NCI-H2081 treated with DMSO at 0.1 percent for 48 hours (cell line): ENCODE measurements at places on chromosomes 1 and 21.

DNA sequence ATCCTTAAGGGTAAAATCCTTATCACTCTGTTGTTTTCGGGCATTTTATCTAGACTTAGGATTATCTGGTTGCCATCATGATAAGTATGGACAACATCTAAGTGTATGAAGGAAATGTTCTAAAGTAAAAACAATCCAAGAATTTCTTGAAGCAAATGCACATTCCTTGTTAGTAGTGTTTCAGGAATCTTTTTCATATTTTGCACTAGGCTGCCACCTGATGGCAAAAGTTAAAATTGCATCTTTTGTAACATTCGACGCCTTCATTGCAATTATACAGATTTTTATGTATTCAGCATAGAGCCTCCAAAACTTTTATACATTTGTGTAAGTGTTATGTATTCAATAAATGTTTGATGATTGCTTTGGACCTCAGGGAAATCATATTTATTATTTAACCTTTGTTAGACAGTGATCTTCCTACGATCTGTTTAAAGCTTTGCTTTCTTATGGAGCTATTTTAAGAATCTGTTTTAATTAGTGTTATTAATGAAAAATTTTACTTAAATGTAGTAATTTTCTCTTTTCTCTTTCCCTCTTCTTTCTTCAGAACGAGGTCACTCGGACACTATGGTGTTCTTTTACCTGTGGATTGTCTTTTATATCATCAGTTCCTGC is 49.4 kb upstream of the KIAA1614 start:
- peak; percentile 4 for DNase-seq

GRCh38 chr1:95207223-95207935 is 26.6 kb upstream of the RWDD3 start:
- no peak for DNase-seq

GRCh38 chr1:175646439-175647209 is 96.8 kb downstream of the TNR start:
- no peak for DNase-seq

DNA sequence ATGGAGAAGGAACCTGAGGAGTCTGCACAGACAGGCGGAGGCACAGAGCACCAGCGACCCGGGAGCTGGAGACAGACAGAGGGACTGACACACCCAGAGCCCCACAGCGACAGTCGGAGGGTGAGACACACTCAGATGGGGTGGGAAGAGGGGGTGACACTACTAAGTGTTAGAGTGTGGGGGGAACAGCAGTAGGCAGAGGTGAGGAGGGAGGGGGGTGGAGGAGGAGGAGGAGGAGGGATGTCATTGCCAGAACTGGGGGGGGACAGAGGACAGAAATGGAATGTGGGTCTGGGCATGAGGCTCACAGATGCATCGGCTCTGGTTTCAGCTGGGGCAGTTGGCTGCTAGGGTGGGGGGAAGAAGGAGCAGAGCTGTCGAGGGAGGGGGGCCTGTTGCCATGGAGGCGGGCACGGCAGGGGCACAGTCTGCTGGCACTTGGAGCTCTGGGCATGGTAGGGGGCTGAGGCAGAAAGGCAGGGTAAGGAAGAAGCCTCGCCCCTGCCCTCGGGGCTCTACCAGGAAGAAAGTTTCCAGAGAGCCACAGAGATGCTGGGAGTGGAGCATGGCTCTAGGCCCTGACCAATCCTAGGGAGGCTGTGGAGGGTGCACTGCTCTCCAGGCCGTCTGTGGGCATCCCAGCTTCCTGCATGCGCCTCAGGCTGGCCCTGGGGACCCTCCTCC is 37.3 kb downstream of the AHDC1 start:
- DNase-seq = no peak

GRCh38 chr1:29583727-29584126 is 347.4 kb downstream of the PTPRU start:
- no peak for DNase-seq

GRCh38 chr21:31987696-31988095 is 114.9 kb downstream of the HUNK start:
- DNase-seq = no peak

GRCh38 chr1:177223359-177223758 is 52.6 kb downstream of the BRINP2 start:
- no peak for DNase-seq

GRCh38 chr21:43835050-43835449 is 30.0 kb upstream of the AGPAT3 start:
- DNase-seq = no peak

GRCh38 chr1:114927401-114927800 is 72.7 kb downstream of the SYCP1 start:
- DNase-seq = no peak

DNA sequence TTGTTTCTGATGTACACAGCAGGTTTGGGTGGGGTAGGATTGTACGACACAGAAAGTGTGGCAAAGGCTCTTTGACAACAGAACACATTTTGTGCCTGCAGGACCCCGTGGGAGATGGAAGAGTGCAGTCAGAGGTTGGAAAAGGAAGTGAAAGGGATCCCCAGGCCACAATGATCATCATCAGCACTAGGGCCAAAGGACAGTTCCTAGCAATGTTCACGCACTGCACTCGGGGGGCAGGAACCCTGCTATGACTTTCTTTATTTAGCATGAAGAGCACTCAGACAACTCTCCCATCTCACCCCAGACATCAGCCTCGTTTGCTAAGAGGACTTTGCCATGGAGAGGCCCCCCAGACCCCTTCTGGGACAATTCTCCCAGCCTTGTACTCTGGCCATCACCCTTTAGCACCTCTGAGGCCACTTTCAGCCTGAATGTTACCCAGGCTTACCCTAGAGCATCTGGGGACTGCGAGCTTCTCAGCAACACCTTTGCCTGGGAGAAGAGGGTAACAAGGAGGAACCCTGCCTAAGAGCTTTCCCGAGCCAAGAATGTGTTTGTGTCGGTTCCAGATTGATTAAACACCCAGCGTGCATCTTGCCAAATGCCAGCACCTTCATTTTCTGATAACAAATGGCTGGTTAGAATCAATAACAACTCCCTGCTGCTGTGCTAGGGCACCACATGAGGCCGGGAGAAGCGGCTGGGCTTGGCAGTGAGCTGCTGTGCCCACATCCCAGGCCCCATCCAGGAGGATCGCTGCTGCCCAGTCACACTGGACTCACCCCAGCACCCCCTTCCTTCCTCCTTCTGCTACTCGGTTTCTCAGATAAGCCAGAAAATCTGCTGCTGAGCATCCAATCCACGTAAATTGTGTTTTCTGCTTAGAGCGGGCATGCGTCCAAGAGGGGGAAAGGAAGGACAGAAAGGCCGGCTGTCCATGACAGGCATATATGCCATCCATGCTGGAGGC is 633.1 kb downstream of the AJAP1 start:
- DNase-seq = no peak

GRCh38 chr1:231684356-231685244 is 58.0 kb downstream of the DISC1 start:
- DNase-seq = peak; percentile 99

DNA sequence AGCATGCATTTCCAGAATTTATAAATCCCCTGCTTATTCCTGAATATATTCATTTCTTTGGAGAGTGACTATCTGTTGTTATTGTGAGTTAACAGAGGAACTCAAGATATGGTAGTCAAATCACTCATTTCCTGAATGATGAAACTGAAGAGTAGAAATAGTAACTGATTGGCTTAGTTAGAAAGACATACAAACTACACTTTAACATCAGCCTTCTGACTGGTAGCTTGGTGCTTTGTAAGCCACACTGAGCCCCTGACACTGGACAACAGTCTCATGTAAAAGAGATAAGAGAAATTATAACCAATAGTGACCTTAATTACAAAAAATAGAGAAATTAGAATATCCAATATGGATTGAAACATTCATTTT is 4.8 kb downstream of the GBP7 start:
- no peak for DNase-seq

DNA sequence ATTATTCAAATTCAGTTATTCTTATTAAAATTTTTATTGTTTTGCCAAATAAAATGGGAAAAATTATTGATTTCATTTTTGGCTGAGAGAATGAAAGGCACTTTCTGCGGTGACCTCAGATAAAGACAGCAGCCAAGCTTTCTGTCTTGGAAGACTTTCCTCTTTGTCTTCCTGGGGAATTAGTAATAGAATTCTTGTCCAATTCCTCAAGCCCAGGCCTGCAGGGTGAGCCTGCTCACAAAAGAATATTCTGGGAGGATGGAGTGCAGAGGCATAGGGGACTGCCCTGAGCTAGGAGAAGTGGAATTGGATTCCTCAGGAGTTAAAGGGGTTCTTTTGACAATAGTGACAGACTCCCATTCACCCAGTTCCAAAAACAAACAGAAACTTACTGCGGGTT is 614.5 kb upstream of the ADGRL2 start:
- DNase-seq = no peak

DNA sequence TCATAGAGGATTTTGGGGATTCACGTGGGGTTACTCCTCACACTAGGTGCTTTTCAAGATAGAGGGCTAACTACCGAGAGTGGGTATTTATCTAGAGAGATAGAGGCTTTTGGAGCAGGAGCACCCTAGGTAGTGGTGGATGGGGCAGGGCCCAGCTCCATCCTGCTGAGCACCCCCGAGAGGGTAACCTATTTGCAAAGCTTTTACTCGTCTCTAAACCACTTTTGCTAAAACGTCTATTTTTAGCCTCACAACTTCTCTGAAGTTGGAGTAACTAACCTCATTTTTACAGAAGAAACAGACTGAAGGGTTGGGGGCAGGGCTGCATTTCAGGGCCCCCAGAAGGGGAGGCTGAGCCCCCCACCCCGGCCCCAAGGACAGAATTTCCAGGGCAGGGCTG is 12.3 kb upstream of the PIK3CD start:
- no peak for DNase-seq

DNA sequence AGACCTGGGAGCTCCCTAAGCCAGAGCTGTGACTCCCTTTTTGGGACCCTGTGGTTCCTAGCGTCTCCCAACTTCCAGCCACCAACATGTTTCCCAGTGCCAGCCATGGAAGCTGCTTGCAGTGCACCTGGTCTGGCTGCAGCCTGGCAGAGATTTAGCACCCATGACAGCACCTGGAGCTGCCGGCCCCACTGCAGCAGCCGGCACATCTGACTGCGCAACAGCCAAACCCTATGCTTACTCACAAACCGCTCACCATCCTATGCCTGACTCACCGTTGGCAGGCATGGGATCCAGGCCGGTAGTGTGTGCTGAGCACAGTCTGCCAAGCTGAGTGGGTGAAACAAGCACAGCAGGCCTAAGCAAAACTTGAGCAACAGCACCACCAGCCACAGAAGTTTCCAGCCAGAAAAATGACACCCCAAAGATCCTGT is 435.9 kb upstream of the PRMT6 start:
- no peak for DNase-seq

DNA sequence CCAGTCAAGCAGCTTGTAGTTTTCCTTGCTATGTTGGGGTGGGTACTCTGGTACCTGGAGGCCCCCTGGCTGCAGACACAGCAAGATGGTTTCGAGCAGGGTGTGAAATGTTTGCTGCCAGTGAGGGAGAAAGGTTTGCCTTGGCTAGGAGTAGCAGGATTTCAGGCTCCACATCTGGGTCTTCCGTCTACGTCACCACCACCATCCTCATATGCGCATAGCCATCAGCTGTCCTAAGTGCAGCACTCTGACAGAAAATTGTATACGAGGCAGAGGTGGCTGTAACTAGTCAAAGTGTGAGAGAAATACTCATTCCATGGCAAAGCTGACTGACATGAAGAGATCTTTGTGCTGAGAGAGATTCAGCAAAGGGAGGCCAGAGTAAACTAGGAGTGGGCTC is 212.6 kb downstream of the NFIA start:
- no peak for DNase-seq

- DNase-seq = no peak
Observed at GRCh38 chr1:234200566-234200965, 172.7 kb upstream of the COA6 start.

DNA sequence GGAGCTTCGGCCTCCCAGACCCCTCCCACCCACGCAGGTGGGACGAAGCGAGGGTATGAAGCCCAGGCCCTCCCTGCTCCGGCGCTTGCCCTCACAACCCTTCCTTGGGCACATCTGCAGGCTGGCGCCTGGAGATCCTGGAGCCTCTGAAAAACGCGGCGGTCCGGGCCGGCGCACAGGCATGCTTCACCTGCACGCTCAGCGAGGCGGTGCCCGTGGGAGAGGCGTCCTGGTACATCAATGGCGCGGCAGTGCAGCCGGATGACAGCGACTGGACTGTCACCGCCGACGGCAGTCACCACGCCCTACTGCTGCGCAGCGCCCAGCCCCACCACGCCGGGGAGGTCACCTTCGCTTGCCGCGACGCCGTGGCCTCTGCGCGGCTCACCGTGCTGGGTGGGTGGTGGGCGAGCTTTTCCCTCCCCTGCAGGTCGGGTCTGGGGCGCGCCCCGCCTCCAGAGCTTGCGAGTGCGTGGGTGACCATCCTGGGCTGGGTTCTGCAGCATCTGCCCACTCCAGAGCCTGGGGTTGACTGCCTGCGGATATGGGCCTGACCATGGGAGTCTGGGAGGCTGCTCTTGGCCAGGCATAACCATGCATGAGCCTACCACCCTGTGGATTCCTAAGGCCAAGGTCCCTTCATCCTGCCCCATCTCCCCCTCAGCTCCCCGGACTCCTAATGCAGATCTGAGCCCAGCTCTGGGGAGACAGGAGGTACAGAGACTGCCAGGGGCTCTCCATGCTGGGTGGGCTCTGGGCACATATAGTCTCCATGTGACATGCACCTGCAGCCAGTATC is 89.8 kb downstream of the TRIM11 start:
- no peak for DNase-seq

- DNase-seq = peak; percentile 57
Observed at GRCh38 chr1:74964508-74965102, 169.6 kb upstream of the LHX8 start.

- DNase-seq = no peak
Observed at GRCh38 chr1:9764550-9764949, 59.2 kb downstream of the CLSTN1 start.

DNA sequence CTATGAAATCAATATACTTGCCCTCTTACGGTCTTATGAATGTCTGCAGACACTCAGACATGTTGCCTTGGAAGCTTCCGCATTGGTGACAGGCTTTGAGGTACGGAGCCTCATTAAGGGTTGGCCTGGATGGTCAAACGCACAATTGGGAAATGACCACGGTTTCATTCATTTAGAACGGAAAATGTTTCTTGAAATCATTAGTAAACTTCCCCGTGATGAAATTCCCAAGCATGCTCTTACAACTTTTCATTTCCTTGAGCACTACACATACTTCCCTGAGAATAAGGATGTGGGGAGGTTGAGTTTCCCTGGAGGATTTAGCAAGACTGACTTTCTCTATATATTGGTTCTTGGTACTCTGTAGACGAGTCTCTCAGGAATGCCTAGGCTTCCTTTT is 146.3 kb downstream of the HLX start:
- no peak for DNase-seq
